ENCODE measurements at places on chromosomes 4 and X. TPM values are rescaled to one million over a fixed set of nuclear protein-coding genes. Genes with fewer than 3 reads are reported as not detected.

GRCh38 chrX:10441464-10441863 is 178.9 kb downstream of the MID1 start:
- H3K27me3 ChIP-seq: no peaks in the 10 kb centered on the region
- no peaks in the 10 kb centered on the region for H3K36me3 ChIP-seq
- peak; percentile 40 for DNase-seq

DNA sequence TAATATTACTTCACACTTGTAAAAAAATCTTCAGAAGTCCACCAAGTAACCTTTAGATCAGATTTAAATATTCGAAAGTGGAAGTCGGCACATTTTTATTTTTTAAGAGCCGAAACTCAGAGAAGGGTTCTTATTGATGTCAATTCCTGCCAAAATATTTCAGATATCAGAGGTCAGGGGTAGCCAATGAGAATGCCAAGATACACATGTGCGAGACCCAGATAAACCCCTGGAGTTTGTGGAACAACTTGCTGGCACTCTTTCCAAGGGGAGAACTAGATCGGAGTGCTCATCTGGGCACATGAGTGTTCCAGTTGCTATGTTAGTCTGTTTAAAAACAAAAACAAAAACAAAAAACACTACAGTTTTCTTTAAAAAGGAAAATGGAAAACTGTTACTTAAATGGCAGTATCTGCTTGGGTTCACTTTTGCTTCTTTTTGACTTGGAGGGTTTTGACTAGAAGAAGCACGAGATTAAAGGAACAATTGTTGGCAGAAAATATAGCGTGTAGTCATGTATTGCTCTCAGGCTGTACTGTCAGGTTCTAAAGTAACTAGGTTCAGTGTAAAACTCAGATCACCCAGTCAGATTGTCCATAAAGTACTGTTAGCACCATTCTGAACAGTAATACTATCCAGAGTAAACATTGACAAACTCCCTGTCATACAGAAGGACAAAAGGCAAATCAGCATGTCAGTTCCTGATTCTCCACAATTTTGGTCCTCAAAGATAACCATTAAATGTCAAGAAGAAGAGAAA is 188.0 kb upstream of the PACRGL start:
- no peak overlapping the region for H3K27ac ChIP-seq
- no peaks in the 10 kb centered on the region for H3K4me1 ChIP-seq

GRCh38 chr4:98909646-98910401 is 19.1 kb downstream of the EIF4E start:
- H3K4me1 ChIP-seq: peaks cover 48% of the 10 kb centered on the region
- no peaks in the 10 kb centered on the region for H3K36me3 ChIP-seq
- H3K27ac ChIP-seq: peak overlapping the region; percentile 35
- no peak for DNase-seq
- H3K27me3 ChIP-seq: no peaks in the 10 kb centered on the region

- H3K27ac ChIP-seq: no peak overlapping the region
- no peak for DNase-seq
- H3K4me3 ChIP-seq: no peak overlapping the region
- H3K4me1 ChIP-seq: peaks cover 15% of the 10 kb centered on the region
- H3K36me3 ChIP-seq: no peaks in the 10 kb centered on the region
These were observed 96.8 kb downstream of the AKAP4 start for GRCh38 chrX:50103866-50104566.

- no peak overlapping the region for H3K4me3 ChIP-seq
- no peak overlapping the region for H3K27ac ChIP-seq
- H3K4me1 ChIP-seq: no peaks in the 10 kb centered on the region
- H3K36me3 ChIP-seq: no peaks in the 10 kb centered on the region
- no peak for DNase-seq
- no peaks in the 10 kb centered on the region for H3K27me3 ChIP-seq
These were observed 86.9 kb upstream of the ADRA2C start for GRCh38 chr4:3679071-3679825.

DNA sequence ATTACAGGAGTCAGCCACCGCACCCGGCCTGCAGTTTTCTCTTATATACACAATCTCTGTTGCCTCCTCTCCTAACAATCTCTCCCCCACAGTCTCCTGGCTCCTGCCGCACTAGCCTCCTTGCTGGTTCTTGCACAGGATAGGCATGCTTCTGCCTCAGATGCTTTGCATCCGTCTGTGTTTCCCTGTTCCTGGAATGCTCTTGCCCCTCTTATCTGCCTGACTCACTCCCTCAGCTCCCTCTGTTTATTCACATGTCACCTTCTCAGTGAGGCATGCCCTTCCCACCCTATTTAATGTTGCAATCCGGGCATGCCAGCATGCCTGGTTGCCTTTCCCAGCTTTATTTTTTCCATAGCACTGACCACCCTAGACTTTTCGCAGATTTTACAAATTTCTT is 161.9 kb downstream of the PHF8 start:
- no peaks in the 10 kb centered on the region for H3K36me3 ChIP-seq
- H3K4me3 ChIP-seq: no peak overlapping the region
- H3K27ac ChIP-seq: no peak overlapping the region
- DNase-seq: no peak

The SMR3B gene
- total RNA-seq: not detected

The GIMD1 gene
- total RNA-seq: not detected

The HSD17B13 gene
- not detected for total RNA-seq
